Fibroblast of skin of right biceps (primary cell): ENCODE measurements at places on chromosomes 1 and 21.

GRCh38 chr1:12102066-12102465 lies 39.0 kb downstream of the TNFRSF8 start:
- DNase-seq = no peak

DNA sequence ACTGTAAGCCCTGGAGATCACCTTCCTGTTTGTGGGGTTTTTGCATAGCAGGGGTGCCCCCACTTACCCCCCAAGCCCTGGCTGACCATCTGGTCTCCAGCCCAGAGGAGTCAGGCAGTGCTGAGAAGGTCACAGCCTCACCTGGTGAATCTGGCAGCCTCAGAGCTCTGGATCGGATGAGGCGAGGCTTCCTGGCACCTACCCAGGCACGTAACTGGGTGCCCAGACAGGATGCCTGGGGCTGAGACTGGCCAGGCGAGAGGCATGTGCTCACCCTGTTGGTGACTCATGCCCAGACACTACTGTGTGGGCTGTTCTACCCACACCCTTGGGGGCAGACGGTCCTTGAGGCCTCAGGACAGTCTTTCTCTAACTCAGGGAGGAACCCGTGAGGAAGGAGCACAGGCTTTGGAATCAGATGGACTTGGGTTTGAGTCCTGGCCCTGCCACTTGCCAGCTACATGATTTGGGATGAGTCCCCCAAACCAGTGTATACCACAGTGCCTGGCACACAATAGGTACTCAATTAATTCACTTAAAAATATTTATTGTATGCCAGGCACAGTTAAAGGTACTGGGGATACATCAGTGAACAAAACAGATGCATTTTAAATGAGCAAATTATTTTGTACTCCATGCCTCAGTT lies 15.1 kb upstream of the PADI3 start:
- DNase-seq = peak; percentile 92

DNA sequence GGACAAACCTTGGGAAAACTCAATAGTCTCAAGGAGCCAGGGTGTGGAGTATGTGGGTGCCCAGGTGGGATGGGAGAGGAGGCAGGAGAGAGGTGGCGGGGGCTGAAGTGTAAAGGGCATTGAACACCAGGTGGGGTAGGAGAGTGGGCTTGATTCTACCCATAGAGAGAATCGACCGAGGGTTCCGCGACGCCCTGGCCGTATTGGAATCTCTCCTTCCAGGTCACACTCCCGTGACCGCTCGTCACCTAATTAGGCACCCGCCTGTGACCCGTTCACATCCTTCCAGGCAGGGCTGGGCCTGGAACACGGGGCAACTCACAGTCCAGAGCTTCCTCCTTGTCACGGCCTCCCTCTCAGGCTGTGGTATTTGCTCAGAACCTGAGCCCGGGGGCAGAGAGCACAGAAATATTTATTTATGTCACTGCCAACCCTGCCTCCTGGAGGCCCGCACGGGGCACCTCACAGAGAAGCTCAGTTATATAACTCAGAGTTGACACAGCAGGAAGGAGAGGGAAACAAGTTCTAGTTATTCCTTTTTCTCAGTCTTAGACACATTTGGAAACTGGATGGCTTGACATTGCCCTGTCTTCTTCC lies 12.0 kb downstream of the NCMAP start:
- no peak for DNase-seq

- DNase-seq = no peak
These were observed 38.7 kb downstream of the CACHD1 start for GRCh38 chr1:64508629-64509028.

DNA sequence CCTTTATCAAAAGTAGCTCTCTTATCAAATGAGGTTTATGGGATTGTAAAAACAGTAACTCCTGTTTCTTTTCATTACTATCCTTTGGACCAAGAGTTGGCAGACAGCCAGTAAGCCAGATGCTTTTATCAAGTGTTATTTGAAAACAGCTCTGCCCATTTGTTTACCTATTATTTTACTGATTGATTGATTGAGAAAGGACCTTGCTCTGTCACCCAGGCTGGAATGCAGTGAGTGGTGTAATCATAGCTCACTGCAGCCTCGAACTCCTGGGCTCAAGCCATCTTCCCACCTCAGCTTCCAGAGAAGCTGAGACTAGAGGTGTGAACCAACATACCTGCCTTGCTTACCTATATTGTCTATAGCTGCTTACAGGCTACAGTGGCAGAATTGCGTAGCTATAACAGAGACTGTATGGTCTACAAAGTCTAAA lies 3.6 kb downstream of the PRKAB2 start:
- DNase-seq = peak; percentile 39

DNA sequence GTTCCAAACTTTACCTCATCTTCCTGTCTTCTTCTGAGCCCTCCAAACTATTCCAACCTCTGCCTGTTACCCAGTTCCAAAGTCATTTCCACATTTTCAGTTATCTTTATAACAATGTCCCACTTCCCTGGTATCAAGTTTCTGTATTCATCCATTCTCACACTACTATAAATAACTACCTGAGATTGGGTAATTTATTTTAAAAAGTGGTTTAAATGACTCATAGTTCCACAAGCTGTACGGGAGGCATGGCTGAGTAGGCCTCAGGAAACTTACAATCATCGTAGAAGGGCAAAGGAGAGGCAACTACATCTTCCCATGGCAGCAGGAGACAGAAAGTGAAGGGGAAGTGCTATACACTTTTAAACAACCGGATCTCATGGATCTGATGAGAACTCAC lies 428.5 kb upstream of the RGS18 start:
- DNase-seq = peak; percentile 2

DNA sequence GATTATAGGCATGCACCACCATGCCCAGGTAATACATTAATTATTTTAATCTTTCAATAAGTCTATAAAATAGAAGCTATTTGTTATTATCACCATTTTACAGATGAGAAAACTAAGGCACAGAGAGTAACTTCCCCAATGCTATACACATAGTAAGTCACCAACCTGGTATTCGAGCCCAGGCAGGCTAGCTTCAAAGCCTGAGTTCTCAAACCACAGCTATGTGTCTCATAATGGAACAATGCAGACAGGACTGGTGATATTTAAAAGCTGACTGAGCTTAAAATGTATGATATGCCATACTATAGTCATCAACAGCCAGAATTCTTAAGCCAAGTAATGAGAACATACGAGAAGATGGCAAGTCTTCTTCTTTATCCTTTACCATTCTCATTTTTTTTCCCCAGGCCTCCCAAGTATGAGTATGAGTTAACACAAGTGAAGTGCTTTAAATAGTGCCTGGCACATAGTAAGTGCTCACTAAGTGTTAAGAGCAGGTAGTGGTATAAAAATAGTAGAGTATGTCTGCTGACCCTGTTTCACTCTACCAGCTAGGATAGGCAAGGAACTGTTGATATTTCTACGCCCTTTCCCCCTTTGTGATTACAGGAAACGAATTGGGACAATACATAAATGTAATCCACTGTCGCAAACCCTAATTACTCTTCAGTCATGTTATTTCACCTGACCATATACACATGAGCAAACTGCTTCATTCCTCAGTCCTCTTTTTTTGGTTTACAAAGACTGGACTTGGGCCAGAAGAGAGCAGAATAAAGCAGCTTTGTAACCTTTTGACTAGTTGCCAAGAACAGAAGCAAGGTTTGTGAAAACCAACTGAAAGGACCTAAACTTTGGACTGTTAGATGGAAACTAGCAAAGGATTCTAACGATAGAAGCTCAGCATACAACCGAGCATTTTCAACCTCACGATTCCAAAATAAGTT lies 9.5 kb downstream of the EYA3 start:
- peak; percentile 81 for DNase-seq

- no peak for DNase-seq
These were observed 29.5 kb upstream of the TTC4 start for GRCh38 chr1:54686155-54686554.

DNA sequence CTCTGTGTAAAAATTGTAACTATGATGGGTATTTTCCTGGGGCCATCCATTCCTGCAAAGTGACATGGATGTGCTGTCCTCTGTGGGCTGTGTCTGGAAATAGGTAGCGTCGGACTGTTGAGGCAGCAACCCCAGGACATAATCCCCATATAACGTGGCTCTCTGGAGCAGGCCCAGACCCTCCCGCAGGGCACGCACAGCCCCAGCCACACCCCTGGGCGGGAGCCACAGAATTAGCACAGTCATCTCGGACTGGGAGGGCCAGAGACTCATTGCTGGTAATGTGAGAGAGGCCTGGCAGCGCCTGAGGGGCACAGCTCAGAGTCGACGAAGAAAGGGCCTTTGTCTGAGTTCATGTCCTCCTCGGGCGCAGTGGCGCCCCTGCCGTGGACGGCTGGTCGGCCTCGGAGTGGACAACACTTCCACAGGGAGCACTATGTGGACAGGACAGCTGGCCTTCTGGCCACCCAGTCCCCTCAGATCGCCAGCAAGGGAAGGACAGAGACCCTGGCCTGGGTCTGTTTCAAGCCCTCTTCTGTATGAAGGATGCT lies 20.1 kb downstream of the SIM2 start:
- no peak for DNase-seq

GRCh38 chr1:27787895-27788294 lies 14.9 kb downstream of the STX12 start:
- peak; percentile 16 for DNase-seq

DNA sequence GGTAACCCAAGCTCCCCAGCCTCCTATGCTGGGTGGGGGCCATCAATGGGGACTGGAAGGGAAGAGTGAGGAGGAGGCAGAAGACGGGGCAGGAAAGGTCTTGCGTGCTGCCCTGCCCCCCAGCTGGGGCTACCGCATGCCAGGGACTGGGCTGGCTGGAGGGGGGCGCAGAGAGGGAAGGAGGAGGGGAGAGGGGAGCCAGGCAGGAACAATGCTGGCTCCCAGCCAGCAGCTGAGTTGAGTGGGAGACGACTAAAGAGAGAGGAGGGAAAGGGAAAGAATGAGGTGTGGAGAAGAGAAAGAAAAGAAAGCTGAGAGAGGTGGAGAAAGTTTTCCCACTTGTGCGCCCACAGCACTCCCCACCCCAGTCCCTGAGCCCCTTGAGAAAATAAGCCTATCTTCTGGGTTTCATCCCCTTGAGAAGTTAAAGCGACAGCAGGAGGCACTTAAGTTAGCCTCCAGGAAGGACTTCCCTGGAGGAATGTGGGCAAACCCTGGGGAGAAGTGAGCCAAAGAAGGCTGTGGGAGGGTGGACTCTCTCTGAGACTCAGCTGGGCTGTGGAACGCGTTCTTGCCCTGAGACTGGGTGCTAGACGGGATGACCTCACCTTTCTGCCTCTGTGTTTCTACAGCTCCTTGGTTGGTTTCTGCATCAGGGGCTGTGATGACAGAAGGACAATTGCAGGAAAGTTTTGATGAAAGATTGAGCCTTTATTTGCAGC lies 12.9 kb upstream of the NES start:
- peak; percentile 41 for DNase-seq

DNA sequence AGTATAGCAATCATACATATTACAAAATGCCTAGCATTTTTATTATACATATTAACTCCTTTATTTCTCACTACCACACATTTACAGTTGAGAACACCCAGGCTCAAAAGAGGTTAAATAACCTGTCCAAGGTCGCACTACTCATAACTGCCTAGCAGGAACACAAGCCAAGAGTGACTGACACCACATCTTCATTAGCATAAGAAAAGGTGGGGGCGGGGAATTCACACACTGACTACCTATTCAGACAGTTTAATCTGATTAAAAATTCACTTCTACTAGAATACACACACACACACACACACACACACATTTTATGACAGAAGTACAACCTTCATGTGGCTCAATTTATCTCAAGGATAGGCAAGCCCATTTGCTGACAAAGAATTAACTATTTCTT lies 77.8 kb upstream of the CACHD1 start:
- DNase-seq = no peak

DNA sequence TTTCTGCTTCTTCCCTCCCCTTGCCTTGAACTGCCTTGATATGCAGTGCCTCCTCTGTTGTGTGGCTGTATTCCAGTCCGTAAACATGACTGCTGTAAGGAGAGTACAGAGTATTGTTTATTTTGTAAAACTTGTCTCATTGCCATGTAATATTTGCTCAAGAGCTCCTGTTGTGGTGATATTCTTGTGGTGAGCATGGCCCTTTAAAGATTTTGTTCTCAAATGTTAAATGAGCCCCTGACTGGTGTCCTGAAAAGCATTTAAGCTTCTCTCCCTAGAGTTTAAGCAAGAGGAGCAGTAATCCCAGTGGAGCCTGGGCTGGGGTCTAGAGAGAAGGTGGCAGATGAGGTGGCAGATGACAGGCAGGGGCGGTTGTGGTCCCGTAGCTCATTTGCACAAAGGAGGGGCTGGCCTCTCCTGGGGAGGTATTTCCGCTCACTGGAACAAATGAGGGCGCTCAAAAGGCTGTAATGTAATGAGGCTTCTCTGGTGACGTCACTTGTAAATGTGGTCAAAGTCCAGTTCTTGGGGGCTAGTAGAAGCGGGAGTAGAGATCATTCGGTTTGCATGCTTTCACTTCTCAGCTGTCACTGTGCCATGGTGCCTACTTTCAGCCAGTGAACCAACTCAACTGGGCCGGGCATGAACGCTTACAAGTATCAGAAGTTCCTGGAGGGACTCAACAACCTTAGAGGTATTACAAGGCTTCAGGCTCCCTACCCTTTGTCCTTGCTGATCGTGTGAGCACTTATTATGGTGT lies 46.0 kb upstream of the MACF1 start:
- no peak for DNase-seq

DNA sequence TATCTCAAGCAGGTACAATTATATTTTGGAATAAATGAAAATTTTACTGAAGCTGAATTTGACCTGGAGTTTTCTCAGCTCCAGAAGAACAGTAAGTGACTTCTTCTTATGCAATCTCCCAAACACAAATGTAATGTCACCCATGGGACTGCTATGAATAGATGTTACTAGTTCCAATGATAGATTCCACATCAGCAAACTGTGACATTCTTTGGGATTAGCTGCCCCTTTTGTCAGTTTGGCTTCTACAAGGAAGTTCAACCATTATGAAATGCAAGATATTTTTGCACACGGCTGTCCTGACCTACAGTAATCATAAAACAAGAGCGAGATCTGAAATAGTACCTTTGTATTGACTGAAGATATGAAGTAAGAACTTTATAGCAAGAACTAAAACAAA lies 27.8 kb upstream of the TSNAX start:
- no peak for DNase-seq

GRCh38 chr1:157983787-157984186 lies 9.7 kb upstream of the KIRREL1 start:
- no peak for DNase-seq

DNA sequence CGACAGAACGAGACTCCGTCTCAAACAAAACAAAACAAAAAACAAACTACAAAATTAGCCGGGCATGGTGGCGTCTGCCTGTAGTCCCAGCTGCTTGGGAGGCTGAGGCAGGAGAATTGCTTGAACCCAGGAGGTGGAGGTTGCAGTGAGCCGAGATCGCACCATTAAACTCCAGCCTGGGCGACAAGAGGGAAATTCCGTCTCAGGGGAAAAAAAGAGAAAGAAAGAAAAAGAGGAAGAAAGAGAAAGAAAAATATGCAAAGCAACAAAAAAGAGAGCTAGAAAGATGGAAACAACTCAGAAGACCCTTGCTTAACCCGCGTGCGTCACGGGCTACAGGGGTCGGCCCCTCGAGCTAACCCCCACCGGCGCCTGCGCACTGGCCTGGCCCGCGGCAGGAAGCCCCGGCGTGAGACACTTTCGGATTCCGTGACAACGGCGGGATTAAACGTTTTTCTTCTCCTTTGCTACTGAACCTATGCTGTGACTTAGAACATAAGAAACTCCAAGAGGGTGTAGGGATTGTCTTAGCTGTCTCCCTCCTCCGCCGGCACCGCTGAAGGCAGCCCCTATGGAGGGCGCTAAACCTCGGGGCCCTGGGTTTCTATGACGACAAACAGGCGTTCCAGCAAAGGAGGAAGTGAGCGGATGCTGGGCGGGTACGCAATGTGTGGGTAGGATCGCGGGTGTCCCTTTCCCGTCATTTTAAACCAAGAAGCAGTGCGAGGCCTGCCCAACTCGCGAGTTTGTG lies at the start of gene AXDND1:
Gene AXDND1, plus strand, starts transcription at position 630 of the 751 bp plus-strand sequence. CDS start 539 bp downstream, outside the sequence.
- peak; percentile 89 for DNase-seq

GRCh38 chr1:223683586-223684487 lies 18.3 kb upstream of the CAPN8 start:
- DNase-seq = peak; percentile 42
